ENCODE measurements at places on chromosomes 3 and 15.

GRCh38 chr3:129878355-129878754 lies 15.2 kb downstream of the TMCC1 start:
- no peak for DNase-seq

GRCh38 chr15:94360251-94360685 lies 128.9 kb downstream of the MCTP2 start:
- DNase-seq = no peak

- DNase-seq = no peak
Measured at GRCh38 chr3:95037927-95038326, 975.1 kb downstream of the NSUN3 start.

DNA sequence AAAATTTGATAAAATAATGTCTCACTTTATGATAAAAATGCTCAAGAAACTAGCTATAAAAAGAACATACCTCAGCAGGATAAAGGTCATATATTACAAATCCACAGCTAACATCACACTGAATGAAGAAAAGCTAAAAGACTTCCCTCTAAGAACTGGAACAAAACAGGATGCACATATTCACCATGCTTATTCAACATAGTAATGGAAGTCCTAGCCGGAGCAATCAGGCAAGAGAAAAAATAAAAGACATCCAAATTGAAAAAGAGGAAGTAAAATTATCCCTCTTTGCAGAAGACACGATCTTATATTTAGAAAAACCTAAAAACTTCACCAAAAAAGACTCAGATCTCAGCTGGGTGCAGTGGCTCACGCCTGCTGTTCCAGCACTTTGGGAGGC lies 34.0 kb downstream of the SENP7 start:
- DNase-seq = no peak

DNA sequence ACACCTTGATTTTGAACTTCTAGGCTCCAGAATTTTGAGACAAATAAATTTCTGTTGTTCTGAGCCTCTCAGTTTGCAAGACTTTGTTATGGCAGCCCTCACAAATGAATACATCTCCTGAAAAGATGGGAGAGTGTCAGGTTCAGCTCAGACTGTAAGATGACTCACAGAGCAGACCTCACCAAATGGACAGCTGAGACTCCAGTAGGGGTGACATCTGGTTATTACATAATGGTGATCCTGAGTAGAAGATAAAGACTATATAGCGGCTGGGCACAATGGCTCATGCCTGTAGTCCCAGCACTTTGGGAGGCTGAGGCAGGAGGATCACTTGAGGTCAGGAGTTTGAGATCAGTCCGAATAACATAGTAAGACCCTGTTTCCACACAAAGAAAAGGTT lies 26.2 kb upstream of the MTMR14 start:
- no peak for DNase-seq

DNA sequence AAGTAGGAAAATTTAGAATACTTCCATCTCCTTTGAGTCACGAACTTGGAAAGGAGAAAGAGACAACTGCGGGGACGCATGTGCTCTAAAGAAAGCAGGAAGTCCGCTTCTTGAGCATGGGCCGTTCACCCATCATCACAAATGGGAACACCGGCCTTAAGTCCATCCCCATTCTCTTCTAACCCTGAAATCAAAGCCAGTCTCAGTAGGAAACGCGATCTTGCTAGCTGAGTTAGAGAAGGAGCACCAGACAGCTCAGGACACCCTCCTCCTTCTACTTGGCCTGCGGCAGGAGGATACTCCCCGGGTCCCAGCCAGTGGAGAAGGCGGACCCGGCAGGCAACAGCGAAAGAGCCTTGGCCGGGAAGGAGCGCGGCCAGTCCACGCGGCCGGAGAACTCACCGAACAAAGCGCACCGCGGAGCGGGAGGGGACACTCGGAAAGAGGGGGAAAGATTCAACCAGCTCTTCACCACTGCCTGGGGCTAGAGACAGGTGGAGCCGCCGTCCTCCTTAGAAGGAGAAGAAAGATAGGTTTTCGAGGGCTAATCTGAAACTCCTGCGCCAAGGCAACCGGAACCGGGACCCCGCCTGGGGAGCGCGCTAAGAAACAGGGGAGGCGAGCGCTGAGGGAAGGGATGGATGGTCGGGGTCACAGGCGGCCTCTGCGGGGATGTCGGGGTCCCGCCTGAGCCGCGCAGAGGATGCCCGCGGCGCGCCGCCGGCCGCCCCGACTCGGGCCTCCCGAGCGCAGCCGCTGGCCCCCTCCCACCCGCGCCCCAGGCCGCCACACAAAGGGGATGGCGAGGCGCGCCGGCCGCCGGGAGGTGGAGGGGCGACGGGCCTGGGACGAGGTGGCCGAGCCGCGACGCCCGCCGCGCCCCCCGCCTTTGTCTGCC lies 818 bp downstream of the SLC4A7 start:
- DNase-seq = peak; percentile 35

DNA sequence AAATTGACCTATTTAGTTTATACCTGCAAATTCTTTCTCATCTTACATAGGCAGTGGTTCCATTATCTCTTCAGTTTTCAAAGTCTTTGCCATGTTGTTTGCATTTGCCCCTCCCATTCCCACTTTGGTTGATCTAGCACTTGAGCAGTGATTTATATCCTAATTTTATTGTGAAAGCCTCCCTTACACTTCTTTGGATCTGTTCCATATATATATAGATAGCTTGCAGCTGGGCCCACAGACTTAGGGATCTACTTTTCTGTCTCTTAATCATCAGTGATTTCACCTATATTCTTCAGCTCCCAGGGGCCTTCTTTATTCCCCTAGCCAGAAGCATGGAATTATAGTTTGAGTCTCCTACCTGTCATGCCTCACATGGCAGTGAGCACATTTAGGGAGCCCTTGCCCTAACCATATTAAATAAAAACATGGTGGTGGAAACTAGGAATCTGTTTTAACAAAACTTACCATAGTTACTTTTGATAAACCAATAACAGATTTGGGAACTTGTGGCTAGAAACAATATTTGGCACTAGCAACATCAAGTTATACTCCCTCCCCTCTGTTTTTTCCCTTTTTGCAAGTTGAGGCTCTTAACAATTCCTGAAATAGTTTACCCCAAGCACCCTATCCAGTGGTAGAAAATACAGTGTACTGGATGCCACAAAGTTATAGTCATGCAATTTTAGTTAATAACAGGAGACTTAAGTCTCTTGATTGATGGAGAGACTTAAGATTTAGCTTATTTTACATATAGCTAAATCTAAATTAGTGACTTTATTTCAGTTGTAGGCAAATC lies 41.7 kb downstream of the ARIH1 start:
- peak; percentile 6 for DNase-seq

DNA sequence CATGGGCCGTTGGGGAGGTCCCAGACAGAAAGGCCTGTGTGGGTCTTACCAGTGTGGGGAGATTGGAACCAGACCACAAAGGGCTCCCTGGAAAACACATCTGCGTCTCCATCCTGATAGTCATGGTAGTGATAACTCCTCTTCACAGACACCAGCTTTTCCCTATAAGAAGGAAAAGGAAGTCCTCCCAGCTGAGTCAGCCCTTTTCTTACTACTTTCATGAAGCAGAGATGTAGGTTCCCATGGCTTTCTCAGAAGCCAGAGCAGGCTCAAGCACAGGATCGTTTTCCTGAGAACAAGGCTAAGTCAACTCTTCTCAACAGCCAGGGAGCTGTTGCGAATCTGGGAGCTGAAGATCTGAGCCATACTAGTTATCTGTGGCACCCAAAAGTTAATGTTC lies 6.1 kb downstream of the DNASE1L3 start:
- DNase-seq = no peak

DNA sequence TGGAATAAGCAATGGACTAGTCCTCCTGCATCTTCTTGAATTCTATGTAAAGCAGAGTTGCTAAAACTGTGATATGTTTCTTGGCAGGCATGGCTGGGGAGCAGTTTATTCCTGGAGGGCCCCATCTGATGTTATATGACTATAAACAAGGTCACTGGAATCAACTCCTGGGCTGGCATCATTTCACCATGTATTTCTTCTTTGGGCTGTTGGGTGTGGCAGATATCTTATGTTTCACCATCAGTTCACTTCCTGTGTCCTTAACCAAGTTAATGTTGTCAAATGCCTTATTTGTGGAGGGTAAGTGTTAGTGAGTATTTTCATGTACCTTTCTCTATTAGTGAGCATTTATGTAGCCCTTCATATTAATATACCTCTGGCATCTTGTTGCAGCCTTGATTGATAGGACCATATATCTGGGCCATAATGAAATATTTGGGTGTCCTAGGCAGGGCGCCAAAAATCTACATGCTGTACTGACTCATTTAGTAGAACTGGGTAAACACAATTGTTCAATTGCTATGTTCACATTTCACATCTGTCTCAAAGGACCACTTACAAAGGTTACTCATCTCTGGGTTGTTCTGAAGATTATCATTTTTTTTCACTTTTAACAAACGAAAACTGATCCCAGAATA lies 52.6 kb upstream of the ADGRG7 start:
- DNase-seq = peak; percentile 50

DNA sequence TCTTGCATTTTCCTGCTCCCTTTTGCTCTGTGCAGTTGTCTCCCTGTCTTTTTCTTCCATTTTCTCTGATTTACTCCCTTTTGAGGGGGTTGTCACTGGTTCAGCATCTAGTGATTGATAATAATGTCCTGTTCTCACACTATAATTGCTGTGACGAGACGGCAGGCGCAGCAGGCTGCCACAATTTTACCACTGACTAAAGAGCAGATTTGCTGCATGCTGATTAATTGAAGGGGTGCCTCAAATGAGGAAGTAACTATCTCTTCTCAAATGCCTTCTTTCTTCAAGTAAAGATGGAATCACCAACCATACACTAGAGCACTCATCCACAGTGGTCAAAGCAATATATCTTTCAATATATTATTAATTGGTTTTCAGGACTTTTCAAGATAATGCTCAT lies 219.3 kb downstream of the CBLB start:
- DNase-seq = no peak

- no peak for DNase-seq
Measured at GRCh38 chr3:194034346-194035336, 101.3 kb upstream of the HES1 start.

DNA sequence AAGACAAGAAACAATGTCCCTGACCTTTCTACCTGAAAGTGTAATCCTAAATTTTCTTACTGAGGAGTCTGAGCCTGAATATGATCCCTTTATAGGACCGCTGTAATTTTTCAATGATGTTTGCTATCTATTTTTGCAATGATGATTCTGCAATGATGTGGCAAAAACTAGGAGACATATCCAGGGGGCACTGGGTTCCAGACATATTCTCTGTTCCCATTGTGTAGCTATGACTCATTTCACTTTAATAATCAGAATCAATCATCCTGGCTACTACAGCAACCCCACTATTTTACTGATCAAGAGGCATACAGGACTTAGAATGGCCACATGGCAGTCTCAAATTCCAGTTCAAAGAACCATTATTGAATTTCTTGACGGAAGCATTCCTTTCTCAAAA lies 85.9 kb downstream of the AQR start:
- no peak for DNase-seq

- DNase-seq = no peak
Measured at GRCh38 chr3:41448396-41448795, 249.1 kb downstream of the CTNNB1 start.

- peak; percentile 69 for DNase-seq
Measured at GRCh38 chr15:81163961-81164800, 30.1 kb downstream of the CFAP161 start.

GRCh38 chr3:159950156-159950898 lies 38.3 kb upstream of the IL12A start:
- no peak for DNase-seq

- no peak for DNase-seq
Measured at GRCh38 chr15:94761574-94761973, 530.2 kb downstream of the MCTP2 start.
